ENCODE measurements at places on chromosomes 16 and 17.

DNA sequence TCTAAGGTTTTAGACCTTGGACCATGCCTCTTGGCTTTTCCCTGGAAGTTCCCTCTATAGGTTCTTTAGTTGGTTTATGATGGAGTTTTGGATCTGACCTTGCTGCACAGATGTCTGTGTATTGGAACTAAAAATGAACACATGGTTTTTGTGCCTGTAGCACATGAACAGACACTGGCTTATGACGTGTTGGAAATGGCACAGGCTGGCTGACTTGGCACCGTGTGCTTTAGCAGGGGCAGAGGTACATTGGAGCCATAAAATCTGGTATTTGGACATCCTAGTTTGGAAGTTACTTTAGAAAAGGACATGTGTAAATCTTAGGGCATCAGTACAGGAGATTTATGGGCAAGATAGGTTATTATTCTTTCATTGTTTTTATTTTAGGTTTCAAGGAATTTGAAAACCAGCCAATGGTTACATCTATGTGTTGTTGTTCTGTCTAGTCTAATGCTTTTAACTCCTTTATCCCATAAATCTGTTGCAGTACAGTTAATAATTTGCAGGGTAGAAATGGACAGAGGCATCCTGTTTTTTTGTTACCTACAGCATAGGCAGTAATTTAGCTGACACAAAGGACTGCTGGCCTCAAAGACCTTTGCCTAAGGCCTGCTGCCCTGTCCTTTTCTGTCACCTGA lies 6.0 kb downstream of the SOCS7 start:
- no peak for DNase-seq

DNA sequence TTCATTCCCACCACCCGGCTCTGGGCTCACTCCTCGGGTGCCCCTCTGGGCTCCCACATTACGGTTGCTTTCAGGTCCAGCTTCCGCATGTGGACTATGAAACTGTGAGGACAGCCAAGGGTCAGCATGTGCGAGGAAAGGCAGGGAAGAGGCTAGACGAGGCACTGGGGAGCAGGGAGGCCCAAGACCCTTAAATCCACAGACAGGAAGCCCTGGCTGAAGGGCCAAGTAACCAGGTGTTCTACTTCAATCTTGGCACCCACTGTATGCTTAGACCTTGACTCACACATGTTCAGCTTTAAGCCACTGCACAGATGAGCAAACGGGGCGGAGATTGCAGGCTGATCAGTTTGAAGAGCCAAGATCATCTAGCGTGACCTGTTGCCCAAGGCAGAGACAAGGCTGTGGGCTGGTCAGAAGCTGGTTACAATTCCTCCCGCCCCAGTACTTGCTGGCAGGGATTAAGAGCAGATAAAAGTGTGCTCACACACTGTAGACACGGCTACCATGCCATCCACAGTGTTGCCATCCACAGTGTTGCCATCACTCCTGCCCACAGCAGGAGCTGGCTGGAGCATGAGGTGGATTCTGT lies at the start of gene CES4A:
CES4A (plus strand) TSS at position 393 of the 592 bp plus-strand sequence; CDS start at position 577, 184 bp downstream.
- DNase-seq = no peak

GRCh38 chr16:19235886-19236285 lies 49.6 kb upstream of the CLEC19A start:
- no peak for DNase-seq

- DNase-seq = no peak
Measured at GRCh38 chr17:32609884-32610650, 123.3 kb downstream of the CDK5R1 start.

DNA sequence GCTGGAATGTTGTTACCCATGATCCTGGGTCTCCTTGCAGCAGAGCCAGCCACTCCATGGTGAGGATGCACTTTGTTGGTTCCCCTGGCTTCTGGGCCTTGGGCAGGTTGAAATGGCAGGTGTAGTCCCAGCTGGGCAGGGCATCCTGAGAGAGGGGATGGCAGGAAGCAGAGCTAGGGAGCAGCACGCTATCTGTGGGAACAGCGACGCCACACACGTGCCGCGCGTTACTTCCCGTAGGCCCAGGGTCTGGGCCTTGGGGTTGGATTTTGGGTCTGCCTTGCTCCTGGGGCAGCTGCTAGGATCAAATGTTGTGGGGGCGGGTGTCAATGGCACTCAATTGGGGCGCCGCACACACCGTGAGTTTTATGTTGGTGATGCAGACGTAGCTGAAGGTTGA lies 368.0 kb downstream of the CPPED1 start:
- no peak for DNase-seq

DNA sequence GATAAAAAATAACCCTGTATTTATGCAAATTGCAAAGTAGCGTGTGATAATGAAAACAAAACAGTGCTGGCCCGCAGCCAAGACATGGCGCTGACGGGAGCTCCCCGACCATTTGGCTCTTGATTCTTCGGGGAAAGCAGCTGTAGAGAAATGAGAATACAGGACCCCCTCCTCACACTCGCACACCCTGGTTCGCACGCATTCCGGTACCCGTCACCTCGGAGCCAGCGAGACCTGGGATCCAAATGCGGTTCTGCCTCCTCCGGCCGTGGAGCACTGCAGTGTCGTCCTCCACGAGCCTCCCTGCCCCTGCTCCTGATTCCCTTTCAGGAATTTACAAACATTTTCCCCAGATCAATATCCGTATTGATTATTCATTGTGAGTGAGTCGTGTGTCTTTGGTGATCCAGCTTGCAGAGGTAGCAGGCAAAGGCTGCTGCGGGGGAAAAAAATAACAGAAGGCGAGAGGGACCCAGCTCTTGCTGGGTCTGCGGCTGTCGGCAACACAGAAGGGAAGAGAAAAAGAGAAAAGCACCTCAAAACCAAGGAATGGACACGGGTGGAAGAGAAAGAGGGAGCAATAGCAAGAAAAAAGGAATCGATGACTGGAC lies 184.1 kb upstream of the ZFHX3 start:
- no peak for DNase-seq
